Colonic mucosa (tissue), 4 donors: ENCODE measurements at places on chromosomes 1 and 21. TPM values are rescaled to one million over a fixed set of nuclear protein-coding genes. Genes with fewer than 3 reads are reported as not detected.

- peak; percentile 66 for DNase-seq
- H3K4me1 ChIP-seq: peaks cover 29% of the 10 kb centered on the region
- no peaks in the 10 kb centered on the region for H3K27me3 ChIP-seq
These were observed 668 bp downstream of the RNF11 start for GRCh38 chr1:51236531-51237350.

DNA sequence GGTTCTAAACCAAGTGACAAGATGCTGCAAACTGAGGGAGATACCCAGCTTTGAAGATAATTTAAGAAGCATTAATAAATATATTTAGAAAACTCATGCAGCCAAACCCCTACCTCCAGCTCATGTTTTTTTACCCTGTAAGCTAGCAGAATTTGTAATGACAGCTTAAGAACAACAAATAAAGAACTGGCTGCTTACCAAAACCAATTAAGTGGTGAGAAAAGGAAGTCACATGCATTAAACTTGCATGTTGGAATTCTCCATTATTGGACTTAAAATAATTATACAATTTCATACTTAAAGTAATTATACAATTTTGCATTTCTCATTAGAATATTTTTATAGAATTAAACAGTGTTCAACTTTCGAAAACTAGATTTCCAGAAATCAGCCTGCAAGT, 75.6 kb upstream of the CNIH3 start:
- no peaks in the 10 kb centered on the region for H3K4me1 ChIP-seq
- no peak overlapping the region for H3K27ac ChIP-seq
- DNase-seq: no peak

DNA sequence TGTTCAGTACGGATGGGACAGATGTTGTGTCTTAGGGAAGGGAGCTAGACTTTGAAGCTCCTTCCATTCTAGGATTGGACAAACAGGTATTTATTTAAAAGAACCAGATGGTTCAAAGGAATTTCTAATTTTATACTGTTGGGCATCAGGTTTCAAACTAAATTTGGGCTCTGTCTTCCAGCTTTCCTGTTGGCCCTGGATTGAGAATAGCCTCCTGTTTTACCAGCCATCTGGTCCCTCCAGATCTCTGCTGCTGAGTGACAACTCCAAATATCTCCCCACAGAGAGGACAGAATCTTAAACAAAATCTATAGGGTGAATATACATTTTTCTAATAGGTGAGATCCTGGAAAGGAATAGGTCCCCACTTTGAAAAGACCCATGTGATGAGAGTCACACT, 52.5 kb upstream of the CNIH3 start:
- no peaks in the 10 kb centered on the region for H3K27me3 ChIP-seq
- H3K4me1 ChIP-seq: no peaks in the 10 kb centered on the region
- H3K36me3 ChIP-seq: no peaks in the 10 kb centered on the region
- DNase-seq: no peak
- H3K27ac ChIP-seq: no peak overlapping the region

CHODL gene
- total RNA-seq: 0.52 TPM

- H3K27me3 ChIP-seq: no peaks in the 10 kb centered on the region
- no peaks in the 10 kb centered on the region for H3K36me3 ChIP-seq
- no peak overlapping the region for H3K27ac ChIP-seq
- no peaks in the 10 kb centered on the region for H3K4me1 ChIP-seq
- no peak overlapping the region for H3K4me3 ChIP-seq
- DNase-seq: no peak
These were observed 22.1 kb upstream of the FMOD start for GRCh38 chr1:203373002-203373401.

- no peak overlapping the region for H3K27ac ChIP-seq
- H3K4me1 ChIP-seq: no peaks in the 10 kb centered on the region
- H3K4me3 ChIP-seq: no peak overlapping the region
- H3K27me3 ChIP-seq: no peaks in the 10 kb centered on the region
- no peaks in the 10 kb centered on the region for H3K36me3 ChIP-seq
- DNase-seq: no peak
These were observed 565.2 kb downstream of the LTN1 start for GRCh38 chr21:28427394-28428022.

DNA sequence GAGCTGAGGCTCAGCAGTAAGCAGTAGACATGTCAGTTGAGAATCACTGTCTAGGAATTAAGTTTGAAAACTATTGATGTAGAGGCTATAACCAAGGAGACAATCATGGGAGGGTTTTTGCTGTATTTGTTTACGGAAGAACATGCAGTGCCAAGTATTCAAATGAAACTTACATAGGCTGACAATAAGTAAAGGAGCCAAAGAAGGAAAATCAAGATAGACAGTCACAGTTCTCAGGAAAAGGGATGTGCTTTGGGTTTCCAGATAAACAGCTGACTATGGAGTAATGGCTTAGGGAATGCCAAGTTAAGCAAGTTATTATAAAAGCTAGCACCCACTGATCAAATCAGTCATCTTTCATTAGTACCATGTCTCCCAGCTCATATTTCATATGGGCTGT, 21.5 kb downstream of the GNG12 start:
- no peak overlapping the region for H3K27ac ChIP-seq
- peaks cover 4% of the 10 kb centered on the region for H3K4me1 ChIP-seq
- H3K4me3 ChIP-seq: no peak overlapping the region
- DNase-seq: no peak
- H3K36me3 ChIP-seq: no peaks in the 10 kb centered on the region
- H3K27me3 ChIP-seq: no peaks in the 10 kb centered on the region

DNA sequence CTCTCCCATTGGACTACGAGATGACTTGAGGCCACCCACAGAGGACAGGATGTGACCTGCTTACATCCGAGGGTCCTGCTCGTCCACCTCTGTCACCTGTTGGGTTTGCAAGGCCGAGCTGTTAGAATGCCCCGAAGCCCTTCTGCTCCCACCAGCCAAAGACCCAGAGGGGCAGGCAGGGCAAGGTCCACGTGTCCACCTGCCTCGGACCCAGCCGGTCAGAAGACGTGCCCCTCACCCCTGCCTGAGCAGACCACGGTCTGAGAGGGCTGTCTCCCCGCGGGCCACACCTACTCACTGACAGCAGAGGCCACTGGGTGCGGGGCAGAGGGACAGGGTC, 30.3 kb upstream of the TRAPPC10 start:
- H3K27ac ChIP-seq: no peak overlapping the region
- H3K36me3 ChIP-seq: peaks cover 4% of the 10 kb centered on the region
- H3K4me3 ChIP-seq: no peak overlapping the region
- DNase-seq: no peak
- H3K27me3 ChIP-seq: no peaks in the 10 kb centered on the region

TAS1R3 gene
- total RNA-seq: 0.57 TPM

- H3K27ac ChIP-seq: no peak overlapping the region
- H3K4me3 ChIP-seq: no peak overlapping the region
- no peaks in the 10 kb centered on the region for H3K4me1 ChIP-seq
- H3K27me3 ChIP-seq: no peaks in the 10 kb centered on the region
- DNase-seq: no peak
- H3K36me3 ChIP-seq: no peaks in the 10 kb centered on the region
These were observed 532.6 kb downstream of the KCNT2 start for GRCh38 chr1:196075621-196076020.

ABCG1 gene
- total RNA-seq: 60.0 TPM
